Spinal cord (tissue), 10 donors: ENCODE measurements at places on chromosomes 13 and 19.

- no peak overlapping the region for H3K4me3 ChIP-seq
- H3K27ac ChIP-seq: no peak overlapping the region
- no peaks in the 10 kb centered on the region for H3K36me3 ChIP-seq
- no peaks in the 10 kb centered on the region for H3K4me1 ChIP-seq
- DNase-seq: no peak
- H3K27me3 ChIP-seq: no peaks in the 10 kb centered on the region
Observed at GRCh38 chr13:76894401-76895110, 8.4 kb upstream of the KCTD12 start.

GRCh38 chr13:27791146-27791900 is 960 bp upstream of the GSX1 start:
- DNase-seq: no peak
- H3K27me3 ChIP-seq: peaks cover 93% of the 10 kb centered on the region
- no peaks in the 10 kb centered on the region for H3K36me3 ChIP-seq

- no peaks in the 10 kb centered on the region for H3K4me1 ChIP-seq
- no peak overlapping the region for H3K27ac ChIP-seq
- no peaks in the 10 kb centered on the region for H3K36me3 ChIP-seq
- H3K4me3 ChIP-seq: no peak overlapping the region
Observed at GRCh38 chr13:37344056-37344455, 238.6 kb upstream of the CSNK1A1L start.

DNA sequence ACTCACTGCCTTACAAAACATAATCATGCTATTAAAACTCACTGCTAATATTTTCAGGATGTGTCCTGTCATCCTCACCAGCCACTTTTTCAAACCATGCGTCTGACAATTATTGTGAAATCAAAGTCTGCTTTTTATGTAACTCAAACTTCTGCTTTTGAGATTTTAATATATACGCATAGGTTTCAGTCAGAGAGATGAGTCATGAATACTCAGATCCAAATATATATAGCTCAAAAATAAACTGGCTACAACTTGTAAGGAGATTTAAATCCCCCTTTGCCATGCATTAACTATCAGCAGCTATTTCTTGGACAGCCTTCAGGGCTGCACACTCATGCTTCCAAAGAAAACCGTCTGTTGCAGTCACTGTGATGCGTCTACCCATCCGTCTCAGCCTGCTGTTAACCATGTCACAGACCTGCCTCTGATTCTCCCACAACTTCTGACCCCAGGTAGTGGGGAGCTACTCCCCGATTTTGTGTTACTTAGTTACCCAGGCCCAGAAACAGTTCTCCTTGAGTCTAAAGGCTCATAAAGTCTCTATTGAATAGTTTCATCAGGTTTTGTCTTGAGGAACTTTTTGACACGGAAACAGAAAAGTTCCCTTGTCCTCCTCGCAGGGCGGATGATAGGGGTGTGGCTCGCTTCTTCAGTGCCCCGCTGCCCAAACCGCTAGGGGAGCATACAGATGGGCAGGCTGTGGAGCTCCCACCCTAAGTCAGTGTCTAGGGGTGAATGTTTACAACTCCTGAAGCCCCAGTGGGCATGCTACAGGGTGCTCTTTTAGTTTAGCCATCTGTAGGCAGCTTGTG is 33.8 kb upstream of the SGCG start:
- H3K4me3 ChIP-seq: no peak overlapping the region
- H3K27ac ChIP-seq: no peak overlapping the region
- no peaks in the 10 kb centered on the region for H3K27me3 ChIP-seq
- no peaks in the 10 kb centered on the region for H3K36me3 ChIP-seq

DNA sequence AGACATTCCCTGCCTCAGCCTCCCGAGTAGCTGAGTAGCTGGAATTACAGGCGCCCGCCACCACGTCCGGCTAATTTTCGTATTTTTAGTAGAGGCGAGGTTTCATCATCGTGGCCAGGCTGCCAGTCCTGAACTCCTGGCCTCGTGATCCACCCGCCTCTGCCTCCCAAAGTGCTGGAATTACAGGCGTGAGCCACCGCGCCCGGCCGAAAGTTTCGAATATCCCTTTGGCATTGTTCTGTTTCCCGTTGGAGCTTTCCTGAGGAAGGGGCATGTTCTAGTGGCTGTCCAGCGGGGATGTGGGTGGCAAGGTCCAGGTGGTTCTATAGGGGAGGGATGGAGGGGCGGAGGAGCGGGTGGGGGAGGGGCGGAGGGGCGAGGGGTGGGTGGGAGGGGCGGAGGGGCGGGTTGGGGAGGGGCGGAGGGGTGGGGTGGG is 2.1 kb upstream of the BSG start:
- H3K36me3 ChIP-seq: peaks cover 4% of the 10 kb centered on the region
- H3K27ac ChIP-seq: no peak overlapping the region
- H3K4me3 ChIP-seq: no peak overlapping the region
- no peak for DNase-seq
